B cell (primary cell): ENCODE measurements at places on chromosomes 1 and 21. TPM values are rescaled to one million over a fixed set of nuclear protein-coding genes. Genes with fewer than 3 reads are reported as not detected.

FAM78B gene
- 0.46 and 0.81 TPM in 2 replicates for total RNA-seq

PADI3 gene
- total RNA-seq = not detected in 2 replicates

GRCh38 chr1:75198761-75199160 lies 64.6 kb downstream of the LHX8 start:
- no peak for DNase-seq

DNA sequence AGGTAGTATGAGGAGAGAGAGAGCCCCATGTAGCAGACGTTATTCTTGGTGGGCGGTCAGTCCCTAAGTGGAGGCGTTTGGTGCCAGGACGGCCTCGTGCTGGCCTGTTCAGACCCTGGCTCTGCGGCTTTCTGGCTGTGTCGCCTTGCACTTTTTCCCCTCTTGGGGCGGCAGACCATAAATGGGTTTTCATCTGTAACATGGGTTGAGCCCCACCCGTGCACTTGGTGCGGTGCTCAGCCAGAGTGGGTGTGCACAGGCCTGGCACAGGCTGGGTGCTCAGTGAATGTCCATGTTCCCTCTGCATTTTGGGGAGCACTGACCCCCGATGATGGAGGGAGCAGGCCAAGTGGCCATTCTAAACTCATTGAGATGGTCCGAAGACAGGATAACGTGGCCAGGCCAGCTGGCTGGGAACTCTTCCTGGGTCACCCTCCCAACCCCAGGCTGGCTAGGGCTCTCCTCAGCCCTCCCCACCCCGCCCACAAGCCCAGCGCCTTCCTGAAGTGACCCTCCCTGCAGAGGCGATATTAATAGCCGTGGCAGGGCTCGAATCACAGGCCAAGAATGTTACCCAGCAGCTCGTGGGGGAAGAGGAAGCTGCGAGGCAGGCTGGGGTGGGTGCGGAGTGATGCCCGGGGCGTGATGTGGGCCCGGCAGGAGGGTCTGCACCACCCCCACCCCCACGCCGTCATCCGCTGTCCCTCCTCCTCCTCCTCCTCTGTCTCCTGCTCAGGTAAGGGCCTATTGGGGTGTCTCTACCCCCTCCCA lies 78.5 kb downstream of the ARHGEF10L start:
- DNase-seq = no peak

- no peak for DNase-seq
These were observed 53.4 kb upstream of the GJB5 start for GRCh38 chr1:34701326-34702060.

DNA sequence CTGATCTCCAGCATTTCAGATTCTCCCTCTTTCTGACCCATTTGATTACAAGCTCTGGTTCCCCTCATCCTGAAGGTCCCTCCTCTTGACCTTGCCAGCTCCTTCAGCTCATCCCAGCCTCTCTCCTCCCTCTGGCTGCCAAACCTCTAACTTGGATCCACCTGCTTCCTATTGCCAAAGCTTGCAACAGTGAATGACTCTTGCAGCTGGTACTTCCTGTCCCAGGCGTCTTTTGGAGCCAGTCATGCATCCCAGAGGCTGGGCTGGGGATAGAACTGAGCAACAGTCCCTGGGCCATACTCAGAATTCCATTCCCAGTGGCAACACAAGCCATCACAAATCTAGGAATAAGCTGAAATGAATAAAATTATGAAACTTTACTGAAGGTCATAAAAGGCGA lies 27.7 kb upstream of the SPOCD1 start:
- no peak for DNase-seq

DNA sequence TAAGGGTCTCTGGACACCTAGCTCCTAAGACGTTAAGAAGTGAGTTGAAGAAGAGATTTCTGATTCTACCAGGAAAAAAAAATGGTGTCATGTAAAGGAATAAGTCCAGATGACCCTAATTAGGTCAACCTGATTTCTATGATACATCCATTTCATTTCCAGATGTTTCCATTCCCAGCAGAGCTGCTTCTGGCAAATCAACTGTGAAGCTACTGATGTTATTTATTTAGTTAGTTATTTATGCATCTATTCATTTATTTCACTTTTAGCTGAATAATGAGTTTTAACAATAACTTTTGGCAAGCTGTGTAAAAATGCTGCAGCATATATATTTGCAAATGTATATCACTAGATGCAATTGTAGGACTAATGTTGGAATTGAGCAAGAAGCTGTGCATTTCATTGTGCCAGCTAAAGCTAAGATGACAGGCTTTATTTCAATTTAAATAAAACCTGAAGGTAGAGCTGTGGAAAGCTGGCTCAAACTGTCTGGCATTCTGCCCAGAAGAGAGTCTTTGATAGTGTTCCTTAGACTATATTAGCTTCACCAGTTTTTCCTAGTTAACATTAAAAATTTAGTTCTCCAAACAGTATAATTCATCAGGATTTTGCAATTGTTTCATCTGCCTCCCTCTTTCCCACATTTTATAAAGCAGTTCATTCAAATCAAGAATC lies 1164.4 kb upstream of the ADGRL4 start:
- DNase-seq = no peak

TCHH gene
- total RNA-seq = not detected in 2 replicates

DNA sequence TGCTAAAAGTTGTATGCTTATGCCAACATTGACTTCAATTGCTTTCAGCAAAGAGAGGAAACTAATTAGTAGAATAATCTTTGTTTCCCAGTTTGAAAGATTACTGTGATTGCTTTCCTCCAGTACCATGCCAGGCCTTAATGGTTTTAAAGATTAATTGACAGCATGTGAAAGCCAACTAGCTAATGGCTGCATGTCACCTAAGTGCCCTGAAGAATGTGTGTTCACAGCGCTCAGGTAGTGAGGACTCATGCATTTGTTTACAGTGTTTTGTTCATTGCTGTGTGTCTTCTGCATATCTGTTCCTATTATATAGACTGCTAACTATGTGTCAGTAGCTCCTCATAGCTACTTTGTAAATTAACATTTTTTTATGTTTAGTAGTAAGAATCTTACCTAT lies 335.6 kb downstream of the LRRIQ3 start:
- DNase-seq = no peak

SAMSN1 gene
- total RNA-seq = 53.1 and 57.6 TPM in 2 replicates

PLEKHN1 gene
- total RNA-seq = 0.63 and 1.1 TPM in 2 replicates

SPATA1 gene
- total RNA-seq = 6.4 and 8.6 TPM in 2 replicates

HSD3B1 gene
- not detected in 2 replicates for total RNA-seq

DNA sequence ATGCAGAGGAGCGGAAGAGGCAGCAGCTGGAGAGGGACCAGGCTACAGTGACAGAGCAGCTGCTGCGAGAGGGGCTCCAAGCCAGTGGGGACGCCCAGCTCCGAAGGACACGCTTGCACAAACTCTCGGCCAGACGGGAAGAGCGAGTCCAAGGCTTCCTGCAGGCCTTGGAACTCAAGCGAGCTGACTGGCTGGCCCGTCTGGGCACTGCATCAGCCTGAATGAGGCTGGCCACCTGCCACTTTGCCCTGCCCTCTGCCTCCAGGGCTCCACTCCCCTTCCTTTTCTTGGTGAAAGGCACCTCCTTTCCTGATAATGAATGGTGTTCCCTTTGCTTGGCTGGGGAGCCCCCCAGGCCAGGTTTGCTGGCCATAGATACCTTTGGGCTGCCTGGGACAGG lies 3.3 kb upstream of the HMGN2 start:
- DNase-seq = no peak

SMPDL3B gene
- total RNA-seq = not detected in 2 replicates
